ENCODE measurements at places on chromosomes 12 and 14. TPM values are rescaled to one million over a fixed set of nuclear protein-coding genes. Genes with fewer than 3 reads are reported as not detected.

- DNase-seq: no peak
Measured at GRCh38 chr12:130160711-130161231, 1.5 kb upstream of the FZD10 start.

DNA sequence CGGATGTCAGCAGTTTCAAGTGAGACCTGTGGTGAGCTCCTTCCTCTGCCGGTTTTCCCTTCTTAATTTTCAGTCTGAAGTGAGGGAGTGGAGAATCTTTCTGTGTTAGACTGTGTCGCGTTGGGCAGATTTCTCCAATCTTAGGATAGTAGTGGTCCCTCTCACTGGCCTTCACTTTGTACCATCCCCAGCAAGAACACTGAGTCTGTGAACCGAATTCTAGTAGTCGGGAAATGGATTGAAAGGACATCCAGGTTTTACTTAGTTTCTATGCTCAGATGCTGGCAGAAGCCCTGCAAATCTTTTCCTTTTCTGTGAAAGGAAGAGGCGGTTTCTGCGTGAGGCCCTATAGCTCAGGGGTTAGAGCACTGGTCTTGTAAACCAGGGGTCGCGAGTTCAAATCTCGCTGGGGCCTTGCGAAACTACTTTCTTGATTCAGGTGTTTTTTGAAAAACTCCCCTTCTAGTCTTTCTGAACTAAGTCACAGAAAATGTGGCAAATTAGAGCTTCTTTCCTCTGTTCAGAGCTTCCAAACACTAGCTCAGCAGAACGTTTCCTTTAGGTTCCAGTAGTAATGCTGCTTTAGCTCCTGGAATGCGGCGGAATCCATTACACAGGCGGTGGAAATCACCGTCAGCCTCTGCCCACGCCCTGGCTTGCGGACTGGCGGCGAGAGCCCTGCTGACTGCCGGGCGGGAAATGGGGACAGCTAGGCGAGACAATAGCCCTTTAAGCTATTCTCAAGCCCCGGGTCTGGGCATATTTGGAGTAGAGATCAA, 2.8 kb upstream of the RNASE4 start:
- DNase-seq: peak; percentile 84

Gene AEBP2
- 48.8 TPM for total RNA-seq

DNA sequence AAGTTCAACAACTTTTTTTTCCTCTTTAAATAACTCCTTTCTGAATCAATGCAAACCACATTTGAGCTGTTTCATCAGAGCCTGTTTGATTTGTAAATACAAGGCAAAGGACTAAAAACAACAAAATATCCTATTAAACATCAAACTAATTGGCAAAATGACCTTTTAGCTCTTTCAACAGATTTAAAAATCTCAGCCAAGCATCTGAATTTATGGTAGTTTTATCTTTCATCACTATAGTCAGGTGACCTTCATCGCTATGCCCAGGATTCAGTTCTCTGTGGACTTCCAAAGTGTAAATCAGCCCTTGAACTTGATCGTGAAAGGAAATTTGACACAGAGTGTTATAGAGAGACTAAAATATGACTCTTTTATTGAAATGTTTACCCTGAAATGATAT, 1554.5 kb upstream of the FLRT2 start:
- no peak for DNase-seq

GRCh38 chr12:130715150-130715997, 725 bp downstream of the RIMBP2 start:
- no peak for DNase-seq

DNA sequence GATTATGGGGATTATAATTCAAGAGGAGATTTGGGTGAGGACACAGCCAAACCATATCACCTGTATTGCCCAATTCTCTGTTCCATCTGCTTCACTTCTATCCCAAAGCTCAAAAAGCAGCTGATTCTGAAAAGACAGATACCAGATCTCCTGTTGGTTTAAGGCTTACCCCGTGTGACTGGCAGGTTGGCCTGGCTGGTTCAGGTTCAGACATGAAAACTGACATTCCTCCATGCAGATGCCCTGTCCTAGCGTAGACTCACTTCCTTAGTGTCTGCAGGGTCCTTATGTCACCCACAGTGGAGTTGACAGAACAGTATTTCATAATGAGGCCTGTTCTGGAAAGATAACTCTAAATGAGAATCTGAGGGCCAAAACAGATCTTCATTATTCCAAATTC, 61.1 kb upstream of the FLRT2 start:
- DNase-seq: no peak

DNA sequence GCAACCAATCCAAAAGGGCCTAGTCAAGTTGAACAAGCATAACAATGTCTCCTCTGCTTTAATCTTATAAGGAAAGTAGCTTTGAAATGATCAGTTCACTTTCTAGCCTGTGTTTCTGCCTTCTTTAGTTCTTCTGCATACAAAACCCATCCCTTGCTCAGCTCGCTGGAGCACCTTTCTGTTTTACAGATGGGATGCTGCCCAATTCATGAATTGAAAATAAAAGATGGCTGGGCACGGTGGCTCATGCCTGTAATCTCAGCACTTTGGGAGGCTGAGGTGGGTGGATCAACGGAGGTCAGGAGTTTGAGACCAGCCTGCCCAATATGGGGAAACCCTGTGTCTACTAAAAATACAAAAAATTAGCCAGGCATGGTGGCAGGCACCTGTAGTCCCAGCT, 4.5 kb upstream of the RFC5 start:
- no peak for DNase-seq

Gene KLRC2
- total RNA-seq: 0.27 TPM

DNA sequence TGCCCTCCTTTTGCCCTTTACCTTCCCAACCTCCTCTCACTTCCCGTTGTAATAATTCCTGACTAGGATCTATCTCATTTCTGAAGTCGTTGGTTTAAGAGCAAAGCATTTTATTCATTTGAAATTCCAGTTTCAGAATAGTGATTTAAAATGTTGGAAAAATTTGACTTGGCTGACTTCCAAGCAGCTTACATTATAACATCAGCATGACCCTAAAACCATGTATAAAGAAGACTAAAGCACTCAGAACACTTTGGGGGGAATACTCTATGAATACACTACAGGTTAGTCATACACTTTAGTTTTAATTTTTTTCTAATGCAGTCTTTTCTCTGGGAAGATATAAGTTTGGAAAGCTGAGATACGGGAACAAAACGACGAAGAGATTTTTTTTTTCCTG, 161.1 kb downstream of the BTG1 start:
- DNase-seq: no peak

Gene JAG2
- total RNA-seq: 4.3 TPM

- DNase-seq: no peak
Measured at GRCh38 chr14:23670481-23670880, 34.3 kb downstream of the DHRS2 start.

Gene MDM1
- total RNA-seq: 20.7 TPM

GRCh38 chr12:1606021-1606622, 11.7 kb upstream of the FBXL14 start:
- DNase-seq: peak; percentile 65

Gene TCL1B
- not detected for total RNA-seq

Gene TAS2R46
- 1.5 TPM for total RNA-seq

- DNase-seq: no peak
Measured at GRCh38 chr12:558580-558979, 98.8 kb downstream of the B4GALNT3 start.

DNA sequence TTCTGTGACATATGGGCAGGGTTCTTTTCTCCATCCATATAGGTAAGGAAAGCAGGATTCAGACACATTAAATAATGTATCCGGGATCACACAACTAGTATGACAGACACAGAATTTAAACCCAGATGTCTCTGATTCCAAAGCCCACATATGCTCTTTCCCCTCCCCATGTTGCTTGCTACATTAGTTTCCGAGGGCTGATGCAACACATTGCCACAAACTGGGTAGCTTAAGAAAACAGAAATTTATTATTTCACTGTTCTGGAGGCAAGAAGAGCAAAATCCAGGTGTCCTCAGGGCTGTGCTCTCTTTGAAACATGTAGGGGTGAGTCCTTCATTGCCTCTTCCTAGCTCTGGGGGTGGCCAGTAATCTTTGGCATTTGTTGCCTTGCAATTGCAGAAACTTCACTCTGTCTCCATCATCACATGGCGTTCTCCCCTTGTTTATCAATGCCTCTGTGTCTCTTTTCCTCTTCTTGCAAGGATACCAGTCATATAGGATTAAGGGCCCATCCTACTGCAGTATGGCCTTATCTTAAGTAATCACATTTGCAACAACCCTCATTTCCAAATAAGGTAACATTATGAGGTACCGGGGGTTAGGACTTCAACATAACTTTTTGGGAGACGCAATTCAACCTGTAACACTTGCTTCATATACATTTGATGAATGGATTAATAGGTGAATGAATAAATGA, 83.0 kb upstream of the CCND2 start:
- no peak for DNase-seq

GRCh38 chr14:96629558-96630222, 127.5 kb downstream of the PAPOLA start:
- DNase-seq: peak; percentile 44

GRCh38 chr12:51620448-51620847, 29.4 kb downstream of the SCN8A start:
- no peak for DNase-seq

GRCh38 chr14:96442355-96442754, 50.4 kb downstream of the AK7 start:
- no peak for DNase-seq

DNA sequence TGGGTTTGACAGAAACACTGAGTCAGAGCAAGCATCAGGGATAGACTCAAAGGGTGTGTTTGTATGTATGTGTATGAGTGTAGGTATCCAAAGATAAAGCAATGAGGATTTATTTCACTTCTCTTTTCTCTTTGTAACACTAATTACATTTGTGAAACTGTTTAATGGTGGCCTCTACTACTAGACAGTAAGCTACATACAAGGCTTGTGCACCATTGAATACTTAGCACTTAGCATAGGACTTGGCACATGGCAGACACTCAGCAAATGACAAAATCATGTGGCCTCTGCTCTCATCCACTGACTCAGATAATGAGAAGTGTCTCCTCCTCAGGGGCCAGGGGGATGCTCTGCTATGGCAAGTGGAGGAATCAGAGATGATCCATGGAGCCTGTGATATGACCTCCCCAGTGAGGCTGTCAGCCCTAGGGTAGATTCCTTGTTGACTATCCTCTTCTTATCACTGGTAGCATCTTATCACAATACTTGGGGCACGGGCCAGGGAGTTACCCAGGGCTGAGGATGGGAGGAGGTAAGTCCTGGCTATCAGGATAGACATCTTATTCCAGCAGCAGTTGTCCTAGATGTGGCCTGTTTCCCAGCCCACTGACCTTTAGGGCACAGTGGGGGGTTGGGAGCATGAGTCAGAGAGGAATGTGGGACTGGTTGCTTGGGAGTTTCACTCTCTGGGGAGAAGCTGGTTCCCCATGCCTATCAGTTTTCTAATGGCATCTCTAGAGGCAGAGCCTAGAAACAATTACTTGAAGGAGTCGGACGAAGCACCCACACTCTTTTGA, 71.2 kb upstream of the HOXC13 start:
- no peak for DNase-seq

- no peak for DNase-seq
Measured at GRCh38 chr12:68378872-68379606, 46.9 kb upstream of the MDM1 start.

Gene ASPG
- total RNA-seq: not detected

DNA sequence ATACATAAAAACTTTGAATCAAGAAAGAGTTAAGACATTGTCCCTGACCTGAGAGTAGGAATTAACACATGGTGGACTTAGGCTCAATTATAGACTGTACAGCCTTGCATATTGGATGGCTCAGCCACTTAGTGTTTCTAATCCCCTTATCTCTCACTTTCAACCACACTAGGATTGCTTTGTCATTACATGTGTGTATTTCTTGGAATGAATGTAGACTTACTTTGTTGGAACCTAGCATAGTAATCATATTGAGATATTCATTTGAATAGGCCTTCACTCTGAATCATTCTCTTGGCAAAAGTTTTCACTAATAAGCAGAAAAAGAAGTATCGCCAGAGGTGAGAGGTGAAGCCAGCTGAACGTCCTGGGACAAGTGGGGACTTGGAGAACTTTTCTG, 1973.9 kb upstream of the FLRT2 start:
- DNase-seq: no peak

DNA sequence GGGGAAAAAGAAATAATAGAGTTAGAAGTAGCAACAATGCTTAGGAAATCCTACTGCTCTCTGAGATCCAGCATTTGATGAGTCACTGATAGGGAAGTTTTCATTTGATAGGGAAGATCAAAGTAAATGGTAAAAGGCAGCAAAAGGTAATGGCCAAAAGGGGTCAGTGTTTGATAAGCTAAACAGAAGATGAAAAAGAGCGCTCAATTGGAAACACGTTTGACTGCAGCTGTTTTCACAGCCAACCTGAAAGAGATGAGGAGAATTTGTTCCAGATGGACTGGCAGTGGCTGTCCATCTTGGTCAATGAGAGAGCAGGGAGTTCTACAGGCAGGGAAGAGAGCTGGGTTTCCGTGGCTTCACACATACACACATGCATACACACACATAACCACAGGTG, 264.2 kb downstream of the TMEM132C start:
- no peak for DNase-seq

Gene AQP6
- not detected for total RNA-seq

DNA sequence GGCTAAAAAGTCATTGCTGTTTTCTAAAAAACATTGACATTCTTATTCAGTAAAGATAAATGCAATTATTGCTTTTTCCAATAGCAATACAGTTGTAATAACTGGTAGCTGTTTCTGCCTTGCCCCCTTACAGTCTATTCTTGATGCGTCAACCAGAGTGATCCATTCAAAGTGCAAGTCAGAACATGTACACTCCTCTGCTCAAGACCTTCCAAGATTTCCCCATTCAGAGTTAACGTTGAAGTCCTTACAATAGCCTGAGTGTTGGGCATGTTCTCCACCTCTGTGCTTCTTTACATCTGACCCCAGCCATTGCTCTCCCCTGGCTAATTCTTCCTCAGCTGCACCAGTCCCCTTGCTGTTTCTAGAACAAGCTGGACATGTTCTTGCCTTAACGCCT, 24.3 kb downstream of the VRK1 start:
- no peak for DNase-seq

DNA sequence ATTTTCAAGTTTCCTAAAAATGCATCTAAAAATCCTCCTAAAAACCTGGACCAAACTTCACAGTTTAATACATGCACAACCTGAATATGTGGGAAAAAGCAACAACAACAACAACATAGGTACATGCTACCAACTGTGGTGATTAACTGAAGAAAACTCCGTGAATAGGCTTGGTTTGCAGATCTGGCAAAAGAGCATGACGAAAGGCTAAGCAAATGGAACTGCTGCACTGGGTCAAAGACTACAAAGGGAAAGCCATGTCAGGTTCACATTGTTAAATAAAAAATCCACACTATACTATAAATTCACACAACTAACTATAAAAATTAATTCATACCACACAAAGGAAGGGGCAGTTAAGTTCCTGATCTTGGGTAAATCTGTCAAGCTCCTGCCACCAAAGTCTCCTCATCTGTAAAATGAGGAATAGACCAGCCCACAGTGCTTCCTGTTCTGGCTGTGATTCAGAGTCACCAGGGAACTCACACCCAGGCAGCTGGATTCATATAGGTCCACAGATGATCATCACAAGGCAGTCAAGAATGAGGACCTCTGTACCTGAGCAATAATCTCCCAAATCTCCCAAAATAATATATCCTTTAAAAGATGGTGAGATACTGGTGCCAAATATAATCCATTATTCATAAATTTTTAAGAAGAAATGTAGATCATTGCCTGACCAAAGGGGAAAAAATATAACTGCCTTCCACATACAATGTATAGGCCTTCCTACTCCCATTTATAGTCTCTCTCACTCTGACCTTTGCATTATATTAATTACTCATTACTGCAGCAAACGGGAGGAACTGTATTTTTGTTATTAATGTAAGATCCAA, 7.0 kb downstream of the CORO1C start:
- peak; percentile 29 for DNase-seq

Data from activated naive CD4-positive, alpha-beta T cell treated with anti-CD3 and anti-CD28 coated beads, Interleukin-2, amount 50 U/mL, for 72 hours (primary cell).